ENCODE measurements at places on chromosomes 12 and 14. TPM values are rescaled to one million over a fixed set of nuclear protein-coding genes. Genes with fewer than 3 reads are reported as not detected.

C12orf54 gene
- not detected for total RNA-seq

TOMM20L gene
- 0.79 TPM for total RNA-seq

TAS2R20 gene
- total RNA-seq, result 1.6 TPM

GALNT16 gene
- 1.3 TPM for total RNA-seq

Measured in left colon (tissue), 2 donors.